ENCODE measurements at places on chromosomes 3 and 15.

DNA sequence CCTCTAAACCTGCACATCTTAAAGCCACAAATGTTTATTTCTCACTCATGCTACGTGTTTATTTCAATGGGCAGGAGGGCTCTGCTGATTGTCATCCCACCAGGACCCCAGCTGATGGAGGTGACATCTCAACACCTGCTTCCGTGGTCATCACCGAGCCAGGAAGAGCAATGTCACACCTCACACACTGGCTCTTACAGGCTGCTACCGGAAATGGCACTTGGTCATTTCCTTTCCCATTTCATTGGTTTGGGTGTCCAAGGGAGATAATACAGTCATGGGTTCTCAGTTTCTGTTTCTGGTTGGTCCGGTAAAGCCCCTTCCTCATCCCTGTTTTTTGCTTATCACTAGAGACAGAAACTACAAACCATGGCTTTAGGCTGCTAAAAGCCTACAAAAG lies 41.9 kb downstream of the ABHD2 start:
- no peak for DNase-seq

DNA sequence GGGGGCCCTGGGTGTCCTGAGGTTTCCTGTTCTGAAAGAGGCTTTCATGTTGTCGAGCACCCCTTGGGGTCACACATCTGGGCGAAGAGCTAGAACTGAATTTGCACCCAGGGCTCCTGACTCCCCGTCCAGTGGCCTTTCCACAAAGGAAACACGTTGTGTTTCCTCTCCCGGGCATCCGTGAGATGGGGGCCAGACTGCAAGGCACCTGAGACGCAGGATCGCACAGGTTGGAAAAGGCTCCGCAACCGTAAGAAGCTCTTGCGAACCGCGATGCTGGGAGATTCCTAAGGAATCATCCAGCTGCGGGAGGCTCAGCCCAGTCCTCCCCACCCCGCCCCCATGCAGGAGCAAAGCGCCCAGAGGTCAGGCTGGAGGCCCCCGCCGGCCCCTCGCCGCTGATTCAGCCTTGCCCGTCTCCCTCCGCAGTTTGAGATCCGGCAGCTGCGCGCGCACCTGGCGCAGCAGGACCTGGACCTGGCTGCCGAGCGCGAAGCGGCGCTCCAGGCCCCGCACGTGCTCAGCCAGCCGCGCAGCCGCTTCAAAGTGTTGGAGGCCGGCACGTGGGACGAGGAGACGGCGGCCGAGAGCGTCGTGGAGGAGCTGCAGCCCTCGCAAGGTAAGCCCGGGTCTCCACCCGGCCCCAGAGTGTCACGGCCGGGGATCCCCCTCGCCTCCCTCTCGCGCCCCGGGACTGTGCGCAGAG lies 119.6 kb downstream of the ETFA start:
- DNase-seq, result no peak

DNA sequence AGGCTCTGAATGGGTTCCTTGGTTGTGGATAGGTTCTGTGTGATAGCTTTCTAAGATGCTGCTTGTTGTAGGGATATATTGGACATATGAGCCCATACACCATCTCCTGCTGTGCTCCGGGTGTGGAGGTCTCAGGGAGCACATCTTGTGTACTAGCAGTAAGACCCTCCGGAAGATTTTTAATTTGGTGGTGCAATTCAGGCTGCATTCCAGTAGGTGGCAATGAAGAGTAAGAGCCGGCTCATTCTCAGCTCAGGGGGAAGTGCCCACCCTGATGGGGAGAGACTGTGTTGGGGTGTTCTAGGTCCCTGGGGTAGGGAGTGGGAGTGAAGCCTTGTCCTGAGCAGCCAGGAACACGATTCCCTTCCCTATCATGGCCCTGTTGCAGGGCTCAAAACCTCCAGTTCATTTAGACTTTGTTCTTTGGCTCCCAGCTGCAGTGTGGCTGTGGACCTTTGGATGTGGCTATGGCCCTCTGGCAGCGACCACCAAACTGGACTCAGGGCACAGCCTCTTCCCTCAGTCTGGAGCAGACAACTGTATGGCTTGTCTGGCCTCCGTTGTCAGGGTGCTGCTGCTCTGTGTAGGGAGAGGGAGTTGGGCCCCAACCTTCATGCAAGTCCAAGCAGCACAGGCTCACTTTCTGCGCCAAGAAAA lies 104.7 kb downstream of the UNC13C start:
- no peak for DNase-seq

DNA sequence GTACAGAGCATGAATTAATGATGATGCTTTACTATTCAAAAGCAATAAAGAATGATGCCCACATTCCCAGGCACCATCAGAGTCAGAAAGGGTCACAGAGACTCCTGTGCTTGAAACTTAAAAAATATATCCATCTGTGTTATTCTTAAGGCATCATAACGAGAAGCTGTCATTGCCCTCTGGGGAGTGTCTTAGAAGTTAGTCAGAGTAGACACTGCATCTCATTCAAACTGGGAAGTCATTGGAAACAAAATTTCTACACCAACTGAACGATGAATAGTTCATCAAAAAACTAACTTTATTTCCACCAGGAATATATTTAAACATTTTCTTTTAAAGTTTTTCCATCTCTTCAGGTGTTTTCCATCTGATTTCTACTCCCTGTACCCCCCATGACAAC lies 122.9 kb downstream of the RFTN1 start:
- DNase-seq, result no peak

DNA sequence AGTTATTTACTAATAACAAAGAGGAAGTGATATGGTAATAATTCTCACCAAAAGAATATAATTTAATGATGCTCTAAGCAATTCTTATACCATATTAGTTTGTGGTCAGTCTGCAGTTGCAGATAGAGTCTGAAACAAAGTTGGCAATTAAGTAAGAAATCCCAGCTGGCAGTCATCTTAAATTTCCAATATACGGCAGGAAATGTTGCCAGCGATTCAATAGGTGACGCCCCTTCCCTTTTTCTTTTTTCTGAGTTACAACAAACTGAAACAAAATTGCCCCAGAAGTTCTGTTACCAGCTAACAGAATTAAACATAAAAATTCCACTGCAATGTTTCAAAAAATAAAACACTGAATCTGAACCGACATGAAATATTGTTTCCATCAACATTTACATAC lies 26.7 kb downstream of the LRRFIP2 start:
- no peak for DNase-seq

- DNase-seq, result no peak
Measured at GRCh38 chr15:42491539-42492225, 741 bp upstream of the ZNF106 start.

- no peak for DNase-seq
Measured at GRCh38 chr15:51093488-51093838, 1.2 kb downstream of the TNFAIP8L3 start.

DNA sequence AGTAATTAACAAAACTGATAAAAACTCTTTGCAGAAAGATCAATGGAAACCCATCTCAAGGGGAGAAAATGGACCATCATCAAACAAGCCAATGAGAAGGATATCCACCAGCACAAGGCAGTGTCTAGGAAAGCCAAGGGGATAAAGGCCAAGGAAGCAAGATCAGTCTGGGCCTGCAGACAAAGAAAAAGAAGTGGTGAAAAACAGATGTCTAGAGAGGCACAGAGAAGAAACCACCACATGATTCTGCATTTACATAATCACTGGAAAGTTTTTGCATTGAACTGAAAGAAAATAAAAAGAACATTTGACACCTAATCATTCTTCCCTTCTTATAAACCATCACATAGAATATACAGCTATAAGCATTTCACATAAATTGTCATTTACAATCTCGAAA lies 23.0 kb upstream of the VPS39 start:
- no peak for DNase-seq

DNA sequence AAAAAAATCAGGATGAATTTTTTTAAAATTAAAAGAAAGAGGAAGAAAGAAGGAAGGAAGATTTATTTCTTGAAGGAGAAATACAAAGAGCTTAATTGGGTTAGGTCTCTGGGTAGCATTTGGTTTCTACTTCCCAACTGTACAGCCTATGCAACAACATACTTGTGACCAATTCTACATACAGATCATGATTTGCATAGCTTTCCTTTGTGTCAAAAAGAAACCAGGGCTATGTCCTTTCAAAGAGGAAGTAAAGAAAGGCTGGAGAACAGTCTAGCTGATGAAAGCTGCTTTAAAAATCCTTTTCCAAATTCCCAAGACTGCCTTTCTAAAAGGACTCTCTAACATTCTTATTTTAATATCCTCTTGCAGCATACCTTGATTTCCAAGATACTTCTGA lies 6.1 kb upstream of the HGD start:
- peak; percentile 14 for DNase-seq

- no peak for DNase-seq
Measured at GRCh38 chr3:126439968-126440708, 35.6 kb downstream of the ZXDC start.

- DNase-seq, result no peak
Measured at GRCh38 chr15:80665151-80665550, 30.0 kb upstream of the ABHD17C start.

DNA sequence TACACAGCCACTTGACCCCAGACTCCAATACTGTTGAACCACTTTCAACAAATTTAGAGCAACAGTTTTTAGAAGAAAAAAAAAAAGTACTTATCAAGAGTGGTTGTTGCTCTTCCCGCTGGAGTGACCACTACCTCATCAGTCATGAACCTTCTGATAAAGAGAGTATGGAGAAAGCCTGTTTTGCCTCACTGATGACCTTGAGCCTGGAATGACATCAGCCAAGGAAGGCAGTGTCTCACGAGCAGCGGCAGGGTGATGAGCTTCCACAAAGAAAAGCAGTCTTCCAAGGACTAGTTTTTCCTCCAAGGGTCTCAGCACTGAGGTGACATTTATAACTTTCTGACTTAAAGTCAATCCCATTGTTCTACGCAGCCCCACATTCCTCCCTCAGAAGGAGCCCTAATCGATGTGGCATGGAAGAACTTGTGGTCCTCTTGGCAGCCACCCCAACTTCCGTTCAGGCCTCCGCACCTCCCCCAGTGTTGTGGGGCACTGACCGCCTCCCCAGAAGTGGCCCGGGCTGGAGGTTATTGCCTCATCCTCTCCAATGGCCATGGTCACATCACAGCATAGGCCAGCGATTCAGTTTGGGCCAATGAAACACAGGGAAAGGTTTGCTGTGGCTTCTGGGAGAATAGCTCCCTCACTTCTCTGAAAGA lies 1.8 kb upstream of the CYP11A1 start:
- no peak for DNase-seq

DNA sequence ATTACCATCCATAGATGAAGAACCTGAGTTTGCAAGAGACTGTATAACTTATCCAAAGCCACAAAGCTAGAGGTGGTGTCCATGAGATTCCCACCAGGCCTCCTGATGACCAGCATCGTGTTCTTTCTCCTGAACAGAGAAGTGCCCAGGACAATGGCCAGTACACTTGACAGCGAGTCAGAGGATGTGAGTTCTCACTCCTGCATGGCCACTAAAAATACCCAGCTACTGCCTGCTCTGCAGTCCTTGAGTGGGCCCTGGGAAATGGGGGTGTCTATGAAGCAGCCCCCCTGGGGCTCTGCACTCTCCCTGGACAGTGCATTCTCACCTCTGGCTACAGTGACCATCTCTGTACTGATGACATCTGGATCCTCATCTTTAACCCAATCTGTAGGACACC lies 201.2 kb downstream of the RPLP1 start:
- no peak for DNase-seq

GRCh38 chr15:49406352-49407118 lies 16.5 kb upstream of the FGF7 start:
- DNase-seq, result no peak

DNA sequence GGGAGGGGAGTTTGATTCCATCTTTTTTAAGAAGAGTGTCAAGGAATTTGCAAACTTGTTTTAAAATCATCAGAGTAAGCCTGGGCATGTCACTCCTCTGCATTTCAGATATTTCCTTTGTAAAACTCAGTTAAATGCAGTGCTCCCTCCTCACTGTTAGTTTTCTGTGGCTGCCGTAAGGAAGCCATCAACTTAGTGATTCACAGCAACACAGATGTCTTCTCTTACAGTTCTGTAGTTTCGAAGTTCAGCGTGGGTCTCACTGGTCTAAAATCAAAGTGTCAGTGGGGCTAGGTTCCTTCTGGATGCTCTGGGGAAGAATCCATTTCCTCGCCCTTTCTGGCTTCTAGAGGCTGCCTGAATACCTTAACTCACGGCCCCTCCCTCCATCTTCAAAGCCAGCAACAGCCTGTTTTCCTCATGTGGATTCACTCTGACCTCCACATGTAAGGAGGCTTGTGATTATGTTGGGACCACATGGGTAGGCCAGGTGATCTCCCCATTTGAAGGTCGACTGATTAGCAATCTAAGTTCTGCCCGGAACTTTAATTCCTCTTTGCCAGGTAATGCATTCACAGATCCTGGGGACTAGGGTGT lies 12.4 kb downstream of the ISG20 start:
- no peak for DNase-seq

DNA sequence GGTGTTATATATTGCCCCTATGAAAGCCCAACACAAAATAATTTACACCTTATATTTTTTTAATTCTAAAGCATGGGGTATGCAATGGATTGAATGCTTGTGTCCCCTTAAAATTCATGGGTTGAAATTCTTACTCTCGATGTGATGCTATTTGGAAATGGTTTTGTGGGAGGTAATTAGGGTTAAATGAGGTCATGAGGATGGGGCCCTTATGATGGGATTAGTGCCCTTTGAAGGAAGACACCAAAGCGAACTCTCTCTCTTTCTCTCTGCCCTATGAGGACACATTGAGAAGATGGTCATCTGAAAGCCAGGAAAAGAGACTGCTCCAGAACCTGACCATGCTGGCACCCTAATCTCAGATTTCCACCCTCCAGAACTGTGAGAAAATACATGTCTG lies 7.6 kb upstream of the SRGAP3 start:
- no peak for DNase-seq

DNA sequence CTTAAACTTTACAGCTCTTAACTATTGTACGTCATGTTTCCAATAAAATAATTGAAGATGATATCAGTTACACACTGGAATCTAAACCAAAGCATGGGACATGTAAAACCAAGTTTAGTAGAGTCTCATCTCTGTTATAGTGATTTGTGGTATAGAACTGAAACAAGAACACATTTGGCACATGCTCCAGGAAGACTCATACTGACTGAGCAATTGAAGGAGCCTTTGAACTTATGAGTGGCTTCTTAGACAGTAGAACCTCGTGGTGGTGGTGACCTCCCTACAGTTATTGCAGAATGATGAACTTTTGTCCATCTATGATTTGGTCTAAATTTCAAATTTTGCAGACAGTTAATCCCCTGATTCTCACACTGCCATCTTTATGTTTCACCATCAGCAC lies 729.7 kb downstream of the ROBO1 start:
- no peak for DNase-seq

DNA sequence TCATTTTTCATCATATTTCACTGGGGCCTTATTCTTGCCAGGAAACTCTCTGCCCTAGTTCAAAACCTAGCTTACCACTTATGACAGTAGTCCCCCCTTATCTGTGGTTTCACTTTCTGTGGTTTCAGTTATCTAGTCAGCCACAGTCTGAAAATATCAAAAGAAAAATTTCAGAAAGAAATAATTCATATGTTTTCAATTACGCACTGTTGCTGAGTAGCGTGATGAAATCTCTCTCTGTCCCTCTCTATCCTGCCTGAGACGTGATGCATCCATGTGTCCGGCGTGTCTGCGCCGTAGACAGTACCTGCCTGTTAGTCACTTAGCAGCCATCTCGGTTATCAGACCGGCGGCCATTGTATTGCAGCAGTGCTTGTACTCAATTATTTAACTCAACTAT lies 369.9 kb upstream of the MCTP2 start:
- DNase-seq, result no peak

- no peak for DNase-seq
Measured at GRCh38 chr3:193559100-193559499, 4.4 kb upstream of the ATP13A4 start.

- DNase-seq, result no peak
Measured at GRCh38 chr3:48970586-48970985, 19.5 kb upstream of the P4HTM start.

GRCh38 chr15:89430530-89431341 lies 65.6 kb downstream of the RHCG start:
- DNase-seq, result peak; percentile 46

All from GM04504 (cell line).